A375 (cell line): ENCODE measurements at places on chromosomes 2 and 18. TPM values are rescaled to one million over a fixed set of nuclear protein-coding genes. Genes with fewer than 3 reads are reported as not detected.

OXER1 gene
- not detected in 2 replicates for total RNA-seq

SLC16A14 gene
- not detected in 2 replicates for total RNA-seq

MAP3K19 gene
- total RNA-seq: not detected in 2 replicates

PIEZO2 gene
- total RNA-seq: 0.79 and 3.7 TPM in 2 replicates

FIGN gene
- total RNA-seq: 0.61 and 0.68 TPM in 2 replicates

SLC9A4 gene
- total RNA-seq: not detected in 2 replicates

ARID5A gene
- 5.3 and 8.4 TPM in 2 replicates for total RNA-seq

AKAIN1 gene
- total RNA-seq: not detected in 2 replicates

LRRFIP1 gene
- total RNA-seq: 53.3 and 53.9 TPM in 2 replicates

TEKT4 gene
- total RNA-seq: 0.08 TPM in 1 of 2 replicates, not detected in the other

FN1 gene
- total RNA-seq: 44.3 and 65.8 TPM in 2 replicates

TRAK2 gene
- 4.3 and 4.4 TPM in 2 replicates for total RNA-seq

MEP1B gene
- total RNA-seq: not detected in 2 replicates

HRH4 gene
- total RNA-seq: 0.08 TPM in 1 of 2 replicates, not detected in the other

COL6A3 gene
- 7.3 and 8.0 TPM in 2 replicates for total RNA-seq

MC2R gene
- not detected in 2 replicates for total RNA-seq

ASB18 gene
- not detected in 2 replicates for total RNA-seq

CCDC74A gene
- total RNA-seq: 5.6 and 5.9 TPM in 2 replicates
